ENCODE measurements at places on chromosomes 4 and X.
A peak's percentile ranks its signal among the peaks of the same experiment; 100 is the strongest.

DNA sequence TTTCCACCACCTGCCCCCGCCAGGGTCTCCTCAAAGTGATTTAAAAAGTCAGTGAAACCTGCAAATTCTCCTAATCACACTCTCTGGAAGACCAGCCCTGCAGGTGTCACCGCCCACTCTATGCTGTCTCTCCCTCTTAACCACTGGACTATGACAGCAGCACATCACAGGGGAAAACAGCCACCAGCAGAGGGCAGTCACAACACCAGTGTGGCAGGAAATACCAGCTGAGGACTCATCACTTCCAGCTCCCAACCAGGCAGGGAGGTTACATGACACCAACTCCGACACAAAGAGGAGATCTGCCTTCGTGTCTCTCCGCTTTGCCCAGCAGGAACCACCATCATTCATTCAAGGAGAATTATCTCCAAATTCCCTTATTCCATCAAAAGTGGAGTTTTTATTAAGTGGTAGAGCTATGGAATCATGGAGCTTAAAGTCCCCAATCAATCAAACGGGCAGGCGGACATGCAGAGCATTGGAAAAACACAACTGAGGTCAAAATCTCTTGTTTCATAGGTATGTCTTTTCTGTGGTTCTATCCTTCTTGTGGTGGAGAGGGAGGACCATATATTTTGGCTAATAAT is 91.3 kb downstream of the NSUN7 start:
- peak; percentile 65 for DNase-seq

- DNase-seq, result no peak
These were observed 238.4 kb upstream of the ANXA3 start for GRCh38 chr4:78312989-78313753.

- DNase-seq, result no peak
These were observed 7.4 kb upstream of the DYNLT3 start for GRCh38 chrX:37854748-37855147.

DNA sequence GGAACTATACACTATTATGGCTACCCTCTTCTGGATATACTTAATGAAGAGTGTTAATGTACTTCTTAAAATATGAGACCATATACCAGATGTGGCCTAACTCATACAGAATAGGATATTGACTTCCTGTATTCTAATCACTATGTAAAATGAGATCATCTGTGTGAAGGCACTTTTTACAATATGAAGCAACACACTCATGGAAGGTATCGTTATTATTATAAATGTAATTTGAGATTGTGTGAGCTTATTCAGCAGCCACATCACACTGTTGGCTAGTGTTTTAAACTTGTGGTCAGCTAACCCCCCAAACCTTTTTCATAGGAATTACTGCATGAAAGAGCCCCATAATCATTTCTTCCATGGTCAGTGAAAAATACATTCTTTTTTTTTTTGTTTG is 281.8 kb upstream of the TEX13A start:
- no peak for DNase-seq

DNA sequence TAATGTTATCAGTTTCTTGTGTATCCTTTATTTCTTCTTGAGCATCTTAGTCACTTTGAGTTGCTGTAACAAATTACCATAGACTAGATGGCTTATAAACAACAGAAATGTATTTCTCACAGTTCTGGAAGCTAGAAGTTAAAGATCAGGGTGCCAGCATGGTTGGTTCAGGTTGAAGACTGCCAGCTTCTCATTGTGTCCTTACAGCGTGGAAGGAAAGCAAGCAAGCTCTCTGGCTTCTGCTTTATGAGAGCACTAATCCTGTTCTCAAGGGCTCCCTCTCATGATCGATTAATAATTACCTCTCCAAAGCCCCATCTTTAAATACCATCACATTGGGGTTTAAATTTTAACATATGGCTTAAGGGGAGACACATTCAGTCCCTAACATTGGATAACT is 497.2 kb downstream of the RAPGEF2 start:
- no peak for DNase-seq

GRCh38 chrX:41178201-41178600 is 93.0 kb downstream of the USP9X start:
- DNase-seq, result no peak

- DNase-seq, result no peak
These were observed 10.9 kb upstream of the SMR3B start for GRCh38 chr4:70371987-70372386.

DNA sequence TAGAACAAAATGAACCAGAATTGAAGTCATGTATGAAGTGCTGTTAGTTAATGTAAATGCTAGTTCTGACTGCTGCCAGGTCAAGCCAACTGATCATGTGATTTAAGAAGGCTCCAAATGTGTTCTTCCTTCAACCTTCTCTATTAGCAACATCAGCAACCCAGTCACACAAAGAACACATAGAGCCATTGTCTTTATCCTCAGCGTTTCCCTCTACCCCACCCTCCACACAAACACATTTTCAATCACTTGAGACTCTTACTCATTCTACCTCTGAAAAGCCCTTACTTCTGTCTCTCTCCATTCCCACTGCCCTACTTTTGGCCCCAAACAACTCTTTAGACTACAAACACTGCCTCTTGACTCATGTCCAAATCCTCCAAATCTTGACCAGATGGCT is 89.7 kb upstream of the KDR start:
- no peak for DNase-seq

DNA sequence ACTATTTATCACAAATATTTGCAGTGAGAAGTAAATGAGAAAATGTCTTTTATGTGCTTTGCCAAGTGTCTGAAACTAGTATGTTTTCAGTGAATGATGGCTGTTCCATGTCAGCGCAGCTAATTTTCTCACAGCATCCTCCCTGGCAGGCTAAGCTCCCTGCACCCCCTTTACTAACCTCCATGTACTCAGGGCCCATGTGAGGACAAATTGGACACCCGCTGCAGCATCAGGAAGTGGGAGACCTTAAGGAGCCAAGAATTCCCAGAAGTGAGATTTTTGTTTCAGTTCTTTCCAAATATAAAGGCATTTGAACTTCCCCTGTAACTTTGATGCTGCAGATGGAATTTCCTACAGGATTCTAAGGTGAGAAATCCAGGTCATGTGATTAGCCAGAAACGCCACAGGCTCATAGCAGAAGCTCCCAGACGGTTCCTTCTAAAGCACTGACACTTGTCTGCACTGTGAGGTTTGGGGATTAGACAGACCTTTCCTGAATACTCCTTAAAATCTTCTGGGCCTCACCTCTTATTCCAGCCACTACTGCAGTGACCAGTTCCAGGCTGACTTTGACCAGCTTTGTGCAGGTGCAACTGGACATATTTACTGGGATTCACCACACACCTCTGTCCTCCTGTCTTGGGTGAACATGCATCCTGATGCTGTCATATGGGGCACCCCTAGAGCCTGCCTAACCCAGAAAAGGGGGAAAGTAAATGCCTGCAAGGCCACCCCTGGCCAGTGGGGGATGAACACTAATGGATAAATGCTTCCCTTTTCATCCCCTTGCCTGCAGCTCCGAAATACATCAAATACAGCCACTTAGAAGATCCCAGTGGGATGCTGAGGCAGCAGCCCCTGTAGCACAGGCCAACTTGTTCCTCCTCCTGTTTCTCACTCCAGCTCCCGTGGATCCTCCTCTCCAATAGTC is 45.9 kb downstream of the LGI2 start:
- DNase-seq, result no peak

All from activated CD4-positive, alpha-beta T cell treated with anti-CD3 and anti-CD28 coated beads, Interleukin-2, amount 50 U/mL, for 1 hour (primary cell).